ENCODE measurements at places on chromosomes 2 and 18.

DNA sequence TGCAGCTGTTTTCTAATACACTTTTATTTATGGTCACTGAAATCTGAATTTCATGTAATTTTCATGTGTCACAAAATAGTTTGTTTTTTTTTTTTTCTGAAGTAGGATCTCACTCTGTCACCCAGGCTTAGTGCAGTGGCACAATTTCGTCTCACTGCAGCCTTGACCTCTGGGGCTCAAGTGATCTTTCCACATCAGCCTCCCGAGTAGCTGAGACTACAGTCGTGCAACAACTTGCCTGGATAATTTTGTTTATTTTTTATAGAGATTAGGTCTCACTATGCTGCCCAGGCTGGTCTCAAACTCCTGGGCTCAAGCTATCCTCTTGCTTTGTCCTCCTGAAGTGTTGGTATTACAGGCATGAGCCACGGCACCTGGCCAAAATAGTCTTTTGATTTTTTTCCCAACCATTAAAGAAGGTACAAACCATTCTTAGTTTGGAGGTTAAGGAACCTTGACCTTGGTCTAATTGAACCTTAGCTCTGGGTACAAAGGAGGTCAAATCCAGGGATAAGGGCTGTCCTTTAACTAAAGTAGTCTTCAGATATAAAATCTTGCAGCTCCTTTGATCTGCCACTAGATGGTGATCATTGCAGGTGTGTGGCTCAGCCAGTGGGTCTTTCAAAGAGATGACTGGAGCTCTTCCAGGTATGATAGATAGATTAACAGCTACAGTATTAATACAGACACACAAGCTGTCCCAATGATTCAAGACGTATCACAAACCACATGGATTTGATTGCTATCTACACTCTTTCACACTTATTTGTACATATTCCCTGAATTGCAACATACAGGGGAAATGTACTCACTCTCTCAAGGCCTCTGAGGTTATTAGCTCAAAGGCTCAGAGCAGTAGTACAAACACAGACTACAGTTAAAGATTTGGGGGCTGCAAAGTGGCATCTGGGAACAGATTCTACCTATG, 4.7 kb upstream of the KRCC1 start:
- peak; percentile 5 for DNase-seq

DNA sequence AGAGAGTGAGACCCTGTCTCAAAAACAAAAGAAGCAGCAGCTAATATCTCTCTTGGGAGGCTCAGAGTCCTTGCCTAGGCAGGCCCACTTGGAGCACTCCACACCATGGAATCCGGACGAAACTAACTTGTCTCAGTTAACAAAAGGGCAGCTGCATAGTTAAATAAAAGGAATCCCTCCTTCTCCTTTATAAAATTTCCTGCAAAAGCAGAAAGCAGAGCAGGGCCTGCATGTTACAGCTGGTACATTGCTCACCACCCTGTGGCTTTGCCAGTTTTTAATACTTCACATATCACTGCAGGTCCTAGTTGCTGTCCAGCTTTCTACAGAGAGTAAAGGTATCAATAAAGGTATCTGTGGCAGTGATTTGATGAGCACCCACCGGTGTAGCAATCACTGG, 93.6 kb downstream of the ASAP2 start:
- no peak for DNase-seq

DNA sequence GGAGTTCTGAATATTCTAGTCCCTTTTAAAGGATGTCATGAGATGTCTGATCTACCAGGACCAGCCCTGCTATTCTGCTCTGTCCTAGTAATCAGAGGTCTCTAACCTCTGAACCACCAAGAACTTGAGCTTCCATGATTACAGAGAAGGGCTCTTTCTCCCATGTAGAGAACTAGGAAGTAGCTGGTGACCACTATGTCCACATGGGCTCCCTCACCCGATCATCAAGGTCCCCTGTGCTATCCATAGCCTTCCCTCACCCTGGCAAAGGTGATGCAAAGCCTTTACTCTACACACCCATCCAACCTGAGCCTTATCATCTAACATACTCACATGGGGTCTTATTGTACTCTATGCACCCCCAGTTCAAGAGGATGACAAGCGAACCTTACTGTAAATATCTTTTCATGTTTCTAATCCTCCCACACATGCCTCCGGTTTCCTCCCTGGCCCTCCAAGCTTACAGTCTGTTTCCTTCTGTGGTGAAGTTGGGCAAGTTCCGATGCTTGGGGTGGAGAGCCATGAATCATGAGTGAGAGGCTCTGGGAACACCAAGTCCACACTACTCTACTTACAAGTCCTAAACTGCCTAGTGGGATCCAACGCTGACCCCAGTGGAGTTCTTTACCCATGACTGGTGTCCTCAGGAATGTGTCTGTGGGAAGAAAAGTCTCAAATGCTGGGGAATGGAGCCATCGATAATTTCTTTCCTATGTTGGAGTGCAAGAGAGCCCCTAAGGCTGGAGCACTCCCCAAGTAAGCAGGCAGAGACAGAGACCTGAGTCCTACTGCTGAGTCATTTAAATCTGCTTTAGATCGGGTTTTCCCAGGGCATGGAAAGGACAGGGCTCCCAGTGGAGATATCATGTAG, 73.3 kb upstream of the KLF7 start:
- DNase-seq, result no peak

- no peak for DNase-seq
Measured at GRCh38 chr2:37665043-37665442, 6.4 kb downstream of the CDC42EP3 start.

DNA sequence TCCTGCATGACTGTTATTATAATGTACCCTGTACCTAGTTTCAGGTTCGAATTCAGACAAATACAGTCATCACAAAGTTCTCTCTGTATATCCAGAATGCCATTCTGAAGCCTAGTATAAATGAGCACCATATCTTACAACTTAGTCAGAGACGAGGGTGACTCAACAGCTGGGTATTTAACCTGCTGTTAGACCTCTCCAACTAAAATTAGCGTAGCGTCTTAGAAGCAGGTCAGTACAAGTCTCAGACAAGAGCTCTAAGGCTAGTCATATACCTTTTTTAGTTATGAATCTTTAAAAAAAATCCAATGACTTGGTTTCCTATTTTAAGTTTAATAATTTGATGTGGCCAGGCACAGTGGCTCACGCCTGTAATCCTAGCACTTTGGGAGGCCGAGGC, 74.1 kb downstream of the CABYR start:
- no peak for DNase-seq

GRCh38 chr2:85016446-85016845, 45.5 kb downstream of the KCMF1 start:
- DNase-seq, result no peak

DNA sequence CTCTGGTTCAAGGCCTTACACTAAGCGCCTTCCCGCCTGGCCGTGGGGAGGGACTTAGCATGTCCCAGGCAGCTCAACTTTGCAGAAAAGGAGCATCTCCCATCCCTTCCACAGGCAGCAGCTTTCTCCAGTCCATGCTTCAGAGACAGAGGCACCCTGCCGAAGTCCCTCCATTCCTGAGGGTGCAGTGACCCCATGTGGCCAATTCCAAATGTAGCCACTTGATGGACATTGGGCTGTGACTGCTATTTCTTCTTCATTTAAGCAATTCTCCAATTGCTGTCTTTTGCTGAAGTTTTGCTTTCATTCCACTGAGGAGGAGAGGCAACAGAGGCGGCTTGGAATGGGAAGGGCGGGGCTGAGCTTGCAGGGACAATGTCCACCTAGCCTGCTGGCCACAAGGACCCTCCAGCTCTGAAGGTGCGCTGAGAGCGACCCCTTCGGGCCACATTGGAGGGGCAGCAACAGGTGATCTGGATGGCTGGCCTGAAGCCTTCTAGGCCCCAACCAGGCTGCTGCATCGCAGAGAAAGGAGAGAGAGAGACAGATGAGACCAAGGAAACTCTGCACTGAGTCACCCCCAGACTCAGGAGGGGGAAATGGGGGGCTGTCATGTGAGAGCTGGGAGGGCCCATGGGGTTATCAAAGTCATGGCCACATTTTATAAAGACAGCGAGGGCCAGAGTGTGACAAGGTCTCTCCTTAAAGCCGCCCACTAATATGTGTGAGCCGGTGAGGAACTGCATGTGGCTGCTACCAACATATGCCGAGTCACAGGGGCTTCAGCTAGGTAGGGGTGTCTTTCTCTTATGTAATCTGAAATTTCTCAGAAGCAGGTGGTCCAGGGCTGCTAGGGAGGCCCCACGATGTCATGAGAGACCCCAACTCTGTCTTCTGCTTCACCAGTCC, 61.3 kb downstream of the LONRF2 start:
- peak; percentile 60 for DNase-seq

DNA sequence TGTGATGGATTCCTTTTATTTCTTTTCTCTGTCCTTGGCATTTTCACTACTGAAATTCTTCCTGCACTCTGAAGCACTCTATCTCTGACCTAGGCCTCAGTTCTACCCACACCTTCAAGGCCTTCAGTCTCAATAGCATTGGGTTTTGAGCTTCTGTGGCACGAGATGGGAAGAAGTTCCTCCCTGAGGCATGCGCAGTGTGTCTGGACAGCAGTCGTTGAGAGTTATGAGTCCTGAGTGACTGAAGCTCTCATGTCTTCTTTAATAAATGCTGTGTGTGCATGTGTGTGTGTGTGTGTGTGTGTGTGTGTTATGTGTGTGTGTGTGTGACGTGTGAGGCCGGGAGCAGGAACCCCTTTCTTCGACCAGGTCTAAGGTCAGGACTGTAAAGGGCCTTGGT, 95.8 kb upstream of the DAPL1 start:
- no peak for DNase-seq

DNA sequence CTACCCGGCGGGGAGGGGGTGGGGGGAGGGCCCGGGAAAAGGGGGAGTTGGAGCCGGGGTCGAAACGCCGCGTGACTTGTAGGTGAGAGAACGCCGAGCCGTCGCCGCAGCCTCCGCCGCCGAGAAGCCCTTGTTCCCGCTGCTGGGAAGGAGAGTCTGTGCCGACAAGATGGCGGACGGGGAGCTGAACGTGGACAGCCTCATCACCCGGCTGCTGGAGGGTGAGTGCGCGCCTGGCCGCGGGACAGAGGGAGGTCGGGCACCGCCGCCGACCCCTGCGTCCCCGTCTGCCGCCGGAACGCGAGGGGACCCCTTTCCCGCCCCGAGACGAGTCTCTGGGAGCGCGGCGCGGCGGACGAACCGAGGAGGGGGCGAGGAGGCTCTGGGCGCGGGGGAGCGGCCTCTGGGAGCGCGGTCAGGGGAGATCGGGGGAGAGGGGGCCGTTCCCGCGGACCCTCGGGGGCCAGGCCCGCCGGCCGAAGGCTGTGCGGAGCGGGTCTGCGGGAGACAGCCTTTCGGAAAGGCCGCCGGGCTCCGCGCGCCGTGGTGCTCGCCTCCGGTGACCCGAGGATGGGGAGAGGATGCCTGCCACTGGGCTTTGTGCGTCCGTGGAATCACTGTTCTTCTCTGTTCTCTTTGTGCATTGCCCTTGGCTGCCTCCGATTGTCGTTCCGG, 463 bp downstream of the PPP1CB start:
- peak; percentile 13 for DNase-seq

DNA sequence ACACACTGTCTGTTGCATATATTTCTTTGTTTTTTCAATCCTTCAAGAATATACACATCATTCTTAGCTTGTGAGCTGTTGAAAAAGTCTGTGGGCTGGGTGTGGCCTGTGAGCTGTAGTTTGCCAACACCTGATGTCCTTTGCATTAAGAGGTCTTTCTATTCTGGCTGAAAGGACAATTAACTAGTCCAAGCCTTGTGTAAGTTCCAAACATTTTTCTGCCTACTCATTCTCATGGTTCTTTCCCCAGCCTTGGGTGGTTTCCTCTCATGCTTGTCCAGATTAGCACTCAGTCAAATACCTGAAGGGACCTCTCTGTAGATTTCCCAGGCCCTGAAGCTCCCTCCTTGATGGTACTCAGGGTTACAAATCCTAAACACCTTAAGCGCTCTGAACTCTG, 57.8 kb upstream of the NABP1 start:
- DNase-seq, result no peak

GRCh38 chr2:231297108-231297908, 98.2 kb upstream of the B3GNT7 start:
- DNase-seq, result peak; percentile 14

- no peak for DNase-seq
Measured at GRCh38 chr2:8334866-8335325, 347.0 kb upstream of the ID2 start.

DNA sequence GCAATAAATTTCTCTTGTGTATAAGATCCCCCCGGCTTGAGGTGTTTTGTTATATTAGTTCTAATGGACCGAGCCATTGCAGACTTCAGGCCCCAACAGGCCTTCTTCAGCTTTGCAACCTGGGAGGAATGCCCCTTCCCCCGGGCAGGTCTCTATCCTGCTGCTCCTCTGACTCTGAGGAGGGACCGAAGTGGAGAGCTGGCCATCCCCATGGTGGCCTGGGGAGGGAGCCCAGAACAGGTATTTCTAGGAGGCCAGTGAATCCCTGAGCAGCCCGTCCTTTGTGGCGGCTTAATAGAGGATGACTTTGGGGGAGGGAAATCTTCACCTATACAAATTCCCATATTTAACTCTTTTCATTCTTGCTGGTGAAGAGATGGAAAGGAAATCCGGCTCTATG, 715.8 kb upstream of the SOX11 start:
- no peak for DNase-seq

DNA sequence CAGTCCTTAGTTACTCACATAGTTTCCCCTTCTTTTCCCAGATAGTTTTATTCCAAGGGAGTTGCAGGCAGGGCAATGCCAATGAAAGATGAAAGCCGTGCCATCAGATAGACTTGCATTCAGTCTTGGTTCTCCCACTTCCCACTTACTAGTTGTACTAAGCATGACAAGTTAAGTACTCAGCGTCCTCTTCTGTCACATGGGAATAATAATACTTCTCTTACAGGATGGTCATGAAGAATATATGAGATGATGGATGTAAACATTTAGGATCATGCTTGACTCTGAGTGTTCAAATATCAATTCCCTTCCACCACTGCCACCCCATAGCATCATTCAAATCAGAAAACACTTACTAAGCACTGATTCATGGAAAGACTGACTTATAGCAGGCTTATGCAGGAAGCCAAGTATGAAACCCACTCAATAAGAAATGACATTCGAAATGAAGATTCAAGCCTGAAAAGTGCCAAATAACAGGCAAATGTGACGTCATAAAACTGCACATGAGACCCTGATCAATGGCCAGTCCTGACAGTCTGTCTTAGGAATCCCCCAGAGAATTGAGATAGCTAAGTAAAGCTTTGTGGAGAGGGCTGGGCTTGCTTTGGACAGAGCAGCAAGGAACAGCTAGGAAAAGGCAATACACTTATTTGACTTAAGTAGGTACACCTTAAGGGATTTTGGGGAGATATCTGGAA, 11.1 kb upstream of the EVA1A start:
- no peak for DNase-seq

- DNase-seq, result no peak
Measured at GRCh38 chr2:94986392-94986963, 39.0 kb upstream of the MAL start.

DNA sequence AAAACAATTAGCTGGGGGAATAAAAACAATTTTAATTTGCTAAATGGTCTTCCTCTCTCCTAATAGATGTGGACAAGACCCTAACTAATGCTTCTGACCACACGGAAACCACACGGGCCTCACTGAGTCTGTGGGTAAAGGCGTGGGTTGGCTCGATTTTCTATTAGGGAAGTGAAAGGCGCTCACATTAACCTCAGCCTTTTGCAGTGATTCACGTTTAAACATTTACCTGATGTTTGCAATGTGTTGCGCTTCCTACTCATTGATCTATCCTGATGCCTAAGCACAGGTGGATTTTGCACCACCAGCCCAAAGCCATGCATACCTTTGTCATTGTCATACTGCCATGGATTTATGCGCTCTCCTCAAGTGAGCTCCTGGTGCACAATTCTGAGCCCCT, 35.6 kb upstream of the NRP2 start:
- DNase-seq, result no peak

Data from right renal pelvis (tissue), 4 donors.